T-helper 2 cell treated with Interferon-gamma antibody and Interleukin-4, amounts not matched to agents 100 ng/mL and 5 ng/mL, for 36 hours (primary cell): ENCODE measurements at places on chromosomes 4 and X. TPM values are rescaled to one million over a fixed set of nuclear protein-coding genes. Genes with fewer than 3 reads are reported as not detected.

Gene SHROOM2
- not detected in 2 replicates for total RNA-seq

Gene TLR6
- total RNA-seq, result 1.3 and 2.2 TPM in 2 replicates

Gene CXXC4
- total RNA-seq, result not detected in 2 replicates

Gene ATOH1
- total RNA-seq, result not detected in 2 replicates

Gene COX7B2
- not detected in 2 replicates for total RNA-seq

Gene MGARP
- total RNA-seq, result 0.16 TPM in 1 of 2 replicates, not detected in the other

Gene GAGE12G
- not detected in 2 replicates for total RNA-seq

Gene ATP8A1
- total RNA-seq, result 21.1 and 22.1 TPM in 2 replicates

Gene ARMCX2
- 1.9 and 3.1 TPM in 2 replicates for total RNA-seq

Gene ZNF157
- 0.25 and 0.39 TPM in 2 replicates for total RNA-seq

Gene ADH1B
- total RNA-seq, result not detected in 2 replicates

Gene SULT1B1
- total RNA-seq, result 4.7 and 5.4 TPM in 2 replicates

Gene FGA
- total RNA-seq, result not detected in 2 replicates

Gene BMP3
- total RNA-seq, result not detected in 2 replicates

Gene UGT2A3
- total RNA-seq, result not detected in 2 replicates

Gene PCDH18
- total RNA-seq, result 0.09 TPM in 1 of 2 replicates, not detected in the other

Gene LRIT3
- total RNA-seq, result 0.09 and 0.18 TPM in 2 replicates

Gene PAPSS1
- 31.5 and 32.8 TPM in 2 replicates for total RNA-seq

Gene STOX2
- total RNA-seq, result 0.02 TPM in 1 of 2 replicates, not detected in the other

Gene TMPRSS11B
- not detected in 2 replicates for total RNA-seq

Gene ZFP42
- total RNA-seq, result 0.11 TPM in 1 of 2 replicates, not detected in the other

Gene GCNA
- 3.6 and 4.3 TPM in 2 replicates for total RNA-seq

Gene SH2D1A
- total RNA-seq, result 45.9 and 47.7 TPM in 2 replicates

Gene CXCL13
- 0.30 TPM in 1 of 2 replicates, not detected in the other for total RNA-seq

Gene ADH7
- total RNA-seq, result not detected in 2 replicates

Gene PRKX
- 125 and 126 TPM in 2 replicates for total RNA-seq

Gene CENPI
- 24.3 and 26.2 TPM in 2 replicates for total RNA-seq

Gene ATP2B3
- not detected in 2 replicates for total RNA-seq

Gene CYP4V2
- total RNA-seq, result 24.4 and 26.6 TPM in 2 replicates

Gene TRPC3
- 0.20 and 0.64 TPM in 2 replicates for total RNA-seq

Gene OPRPN
- not detected in 2 replicates for total RNA-seq

Gene CLCN4
- 0.05 TPM in 1 of 2 replicates, not detected in the other for total RNA-seq

Gene P2RY4
- total RNA-seq, result 0.20 and 0.34 TPM in 2 replicates

Gene ERCC6L
- total RNA-seq, result 10.8 and 11.4 TPM in 2 replicates

Gene TEX11
- not detected in 2 replicates for total RNA-seq
